ENCODE measurements at places on chromosomes 6 and 20. TPM values are rescaled to one million over a fixed set of nuclear protein-coding genes. Genes with fewer than 3 reads are reported as not detected.
A peak's percentile ranks its signal among the peaks of the same experiment; 100 is the strongest.

DNA sequence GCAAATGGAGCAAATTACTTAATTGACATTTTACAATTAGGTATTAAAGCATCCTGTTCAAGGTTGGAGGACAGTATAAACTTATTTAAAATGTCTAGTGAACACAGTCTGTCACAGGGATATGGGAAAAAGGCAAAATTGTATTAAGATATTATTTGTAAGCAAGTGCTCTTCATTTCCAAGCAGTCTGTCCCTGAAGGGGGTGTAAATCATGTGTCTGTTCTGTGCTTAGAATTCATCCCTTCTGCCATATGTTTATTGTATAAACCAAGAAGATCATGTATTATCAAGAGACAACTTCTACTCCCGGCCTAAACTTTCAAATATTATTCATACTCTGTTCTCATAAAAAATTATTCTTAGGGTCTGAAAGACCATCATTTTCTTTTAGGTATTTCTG, 144.8 kb downstream of the BCKDHB start:
- no peak for DNase-seq

GRCh38 chr6:135062735-135063134, 8.1 kb upstream of the HBS1L start:
- no peak for DNase-seq

PTCRA gene
- not detected for total RNA-seq

- DNase-seq, result no peak
Measured at GRCh38 chr6:1820165-1820564, 210.4 kb downstream of the FOXC1 start.

DNA sequence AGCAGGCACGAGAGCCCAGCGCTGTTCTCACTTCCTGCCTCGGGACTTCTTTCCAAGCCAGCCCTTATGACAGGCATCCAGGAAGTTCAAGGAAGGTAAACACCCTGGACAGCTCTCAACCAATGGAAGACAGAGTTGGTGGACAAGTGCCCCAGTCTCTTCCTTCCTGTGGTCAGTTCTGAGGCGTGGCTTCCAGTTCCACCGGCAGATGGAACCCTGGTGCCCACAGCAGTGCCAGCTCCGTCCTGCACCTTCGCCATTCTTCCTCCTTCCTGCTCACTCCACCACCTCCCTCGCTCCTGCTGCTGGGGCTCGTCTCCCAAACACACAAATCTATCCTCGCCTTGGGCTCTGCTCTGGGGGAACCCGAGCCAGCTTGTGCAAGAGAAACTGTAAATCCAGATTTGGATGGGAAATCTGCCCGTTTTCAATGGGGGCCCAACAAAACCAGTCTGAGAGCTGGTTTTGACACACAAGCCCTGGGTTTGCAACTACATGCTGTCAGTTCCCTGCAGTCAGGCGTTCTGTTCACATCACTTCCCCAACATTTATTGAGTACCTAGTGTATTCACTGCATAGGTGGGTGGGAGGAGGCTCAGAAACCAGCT, 162.7 kb downstream of the GRM4 start:
- no peak for DNase-seq

GRCh38 chr6:34145161-34146020, 496 bp downstream of the GRM4 start:
- DNase-seq, result peak; percentile 10

DNA sequence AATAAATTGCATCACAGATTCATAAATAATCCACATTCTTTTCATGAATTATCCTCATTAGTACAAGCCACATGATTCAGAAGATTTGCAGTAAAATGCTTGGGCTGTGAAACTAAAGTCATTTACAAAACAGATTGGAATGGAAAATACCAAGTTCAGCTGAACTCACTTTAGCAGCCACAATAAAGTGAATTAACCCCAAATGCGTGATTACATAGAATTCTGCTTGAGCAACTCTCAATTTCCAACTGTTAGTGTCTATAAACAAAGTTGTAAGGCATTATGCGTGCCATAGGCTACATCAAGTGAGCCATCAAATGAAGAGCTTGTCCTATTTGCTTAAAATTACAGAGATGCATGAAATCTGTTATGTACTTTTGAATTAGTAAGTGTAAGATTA, 60.4 kb upstream of the GFRAL start:
- DNase-seq, result no peak

GRCh38 chr6:88636871-88637270, 326.5 kb downstream of the RNGTT start:
- no peak for DNase-seq

PM20D2 gene
- total RNA-seq, result 18.7 TPM

VSTM2L gene
- not detected for total RNA-seq

MMS22L gene
- 32.0 TPM for total RNA-seq

CYP39A1 gene
- not detected for total RNA-seq

DNA sequence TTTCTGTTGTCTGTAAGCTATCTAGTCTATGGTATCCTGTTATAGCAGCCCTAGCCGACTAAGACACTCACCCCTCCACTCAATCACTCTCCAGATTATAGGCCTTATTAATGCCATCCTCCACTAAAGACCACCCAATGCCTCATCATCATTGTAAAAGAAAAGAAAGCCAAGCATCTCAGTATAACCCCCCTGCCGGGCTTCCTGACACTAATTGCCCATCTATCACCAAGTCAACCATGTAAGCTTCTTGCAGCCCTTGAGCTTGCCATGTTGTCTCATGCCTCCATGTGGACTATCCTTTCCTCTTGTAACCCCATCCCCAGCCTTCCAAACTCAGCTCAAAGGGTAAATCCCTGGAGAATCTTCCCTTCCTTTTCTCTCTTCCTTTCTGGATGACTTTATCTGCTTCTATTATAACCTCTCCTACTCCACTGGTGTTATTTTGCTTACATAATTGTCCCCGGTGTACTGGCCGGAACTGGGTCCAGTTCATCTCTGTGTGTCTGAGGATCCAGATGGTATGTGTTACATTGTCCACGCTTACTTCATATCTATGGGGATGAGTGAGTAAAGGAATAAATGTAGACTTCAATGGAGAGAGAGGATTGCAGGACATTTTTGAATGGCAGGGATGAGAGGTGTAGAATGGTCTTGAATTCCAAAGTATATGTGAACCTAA, 202.9 kb upstream of the SOX4 start:
- no peak for DNase-seq

DNA sequence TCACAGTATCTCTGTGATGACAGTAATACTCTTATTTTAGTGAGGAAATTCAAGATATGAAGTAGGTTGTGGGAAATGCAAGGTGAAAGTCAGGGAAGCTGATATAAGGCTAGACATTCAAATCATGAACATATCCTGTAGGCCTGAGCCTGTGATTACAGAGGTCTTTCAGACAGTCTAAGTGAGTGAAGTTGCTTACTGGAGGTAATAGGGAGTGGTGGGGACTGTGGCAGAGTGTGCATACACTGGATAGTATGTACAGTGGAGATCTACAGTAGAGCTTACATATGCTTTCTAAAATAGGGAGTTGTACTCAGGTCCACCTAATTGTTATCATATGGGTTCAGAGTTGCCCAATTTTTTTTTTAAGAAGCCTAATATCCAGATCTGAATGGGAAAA, 3.1 kb downstream of the DHX35 start:
- DNase-seq, result no peak

DNA sequence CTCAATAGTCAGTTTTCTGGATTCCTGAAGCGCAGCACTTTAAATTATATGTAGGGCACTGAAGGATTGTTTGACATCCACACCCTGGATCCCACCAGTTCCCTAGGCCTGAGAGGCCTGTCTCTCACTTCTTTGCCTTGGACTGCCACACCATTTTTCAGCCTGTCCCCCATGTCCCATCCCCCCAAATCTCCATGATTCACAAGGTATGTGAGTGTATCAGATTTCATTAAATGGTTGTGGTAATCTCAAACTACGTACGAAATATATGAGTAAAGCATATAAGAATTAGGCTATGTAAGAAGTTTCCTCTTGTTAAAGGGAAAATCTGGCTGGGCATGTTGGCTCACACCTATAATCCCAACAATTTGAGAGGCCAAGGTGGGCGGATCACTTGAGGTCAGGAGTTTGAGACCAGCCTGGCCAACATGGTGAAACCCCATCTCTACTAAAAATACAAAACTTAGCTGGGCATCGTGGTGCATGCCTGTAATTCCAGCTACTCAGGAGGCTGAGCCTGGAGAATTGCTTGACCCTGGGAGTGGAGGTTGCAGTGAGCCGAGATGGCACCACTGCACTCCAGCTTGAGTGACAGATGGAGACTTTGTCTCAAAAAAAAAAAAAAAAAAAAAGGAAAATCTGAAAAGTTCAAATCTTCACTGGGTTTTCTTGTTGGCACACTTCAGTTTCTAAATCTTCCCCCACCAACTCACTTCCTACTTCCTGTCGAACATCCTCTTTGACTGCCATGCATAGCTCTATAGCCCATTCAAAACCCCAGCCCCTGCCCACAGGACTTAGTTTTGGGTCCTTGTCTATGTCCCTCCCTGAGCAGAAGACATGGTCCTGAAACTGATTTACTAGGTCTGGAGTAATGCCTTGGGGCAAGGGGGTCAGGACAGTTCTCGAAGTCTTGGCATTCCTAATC, 97.3 kb upstream of the SHLD1 start:
- DNase-seq, result no peak

GRCh38 chr6:139857143-139857542, 482.7 kb upstream of the CITED2 start:
- no peak for DNase-seq

DDO gene
- not detected for total RNA-seq

DNA sequence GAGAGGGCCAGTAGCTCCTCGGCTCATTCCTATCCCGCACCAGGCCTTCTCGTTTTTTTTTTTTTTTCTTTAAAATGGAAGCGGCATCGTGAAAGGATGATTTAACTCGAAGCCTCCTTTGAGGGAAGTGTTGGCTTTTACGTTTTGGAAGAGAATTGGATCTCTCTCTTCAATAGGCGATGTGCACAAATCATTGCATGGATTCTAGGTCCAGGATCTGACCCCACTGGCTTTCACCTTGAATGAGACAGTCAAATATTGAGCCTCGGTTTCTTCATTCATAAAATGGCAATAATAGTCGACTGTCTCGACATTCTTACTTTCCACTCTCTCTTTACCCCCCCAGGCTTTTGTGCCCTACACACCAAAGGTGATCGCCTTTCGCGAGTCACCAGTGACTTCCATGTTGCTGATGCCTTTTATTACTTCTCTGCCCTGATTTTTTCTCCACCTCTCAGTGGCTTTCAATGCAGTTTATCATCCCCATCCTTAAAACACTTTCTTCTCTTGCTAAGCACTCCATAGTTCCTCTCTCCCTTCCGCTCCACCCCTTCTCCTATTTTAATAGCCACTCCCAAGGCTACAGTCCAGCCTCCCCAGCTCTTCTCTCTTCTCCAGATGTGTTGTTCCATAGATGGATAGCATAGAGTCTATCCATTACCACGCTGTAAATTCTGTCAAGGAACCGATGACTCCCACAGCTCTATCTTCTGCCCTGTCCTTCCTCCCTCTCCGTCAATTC, 473 bp upstream of the DTNBP1 start:
- no peak for DNase-seq

DNA sequence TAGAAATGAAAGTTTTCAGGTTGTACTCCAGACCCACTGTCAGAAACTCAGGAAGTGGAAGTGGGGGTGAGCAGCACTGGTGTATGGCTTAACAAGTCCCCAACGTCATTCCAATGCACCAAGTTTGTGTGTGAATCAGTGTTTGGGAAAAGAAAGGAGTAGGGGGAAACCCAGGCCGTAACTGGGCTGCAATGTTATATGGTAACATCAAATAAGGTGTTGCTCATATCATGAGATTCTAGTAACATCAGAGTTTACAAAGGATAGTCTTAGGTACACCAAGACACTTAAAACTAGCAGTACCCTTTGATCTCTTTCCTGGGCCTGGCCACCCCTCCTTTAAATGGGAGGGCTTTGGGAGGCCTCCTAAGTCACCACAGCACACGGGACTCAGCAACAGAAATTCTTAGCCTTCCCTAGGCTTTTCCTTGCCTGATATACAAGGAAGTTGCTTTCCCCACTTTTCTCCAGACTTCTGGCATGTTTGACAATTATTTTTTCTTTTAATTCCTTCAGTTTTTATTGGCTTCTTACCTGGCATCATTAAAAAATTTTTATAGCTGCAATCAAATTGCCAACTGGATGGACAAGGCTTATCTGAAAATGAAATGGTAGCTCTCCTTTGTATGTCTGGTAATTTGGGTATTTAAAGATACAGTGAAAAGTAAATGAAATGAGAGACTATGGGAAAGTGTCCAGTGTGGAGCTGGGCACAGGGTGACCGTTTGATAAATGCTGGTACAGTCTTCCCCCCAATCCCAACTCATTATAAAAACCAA, 15.1 kb downstream of the E2F3 start:
- DNase-seq, result no peak

GRCh38 chr6:130132286-130132701, 90.5 kb downstream of the SAMD3 start:
- peak; percentile 82 for DNase-seq

DNA sequence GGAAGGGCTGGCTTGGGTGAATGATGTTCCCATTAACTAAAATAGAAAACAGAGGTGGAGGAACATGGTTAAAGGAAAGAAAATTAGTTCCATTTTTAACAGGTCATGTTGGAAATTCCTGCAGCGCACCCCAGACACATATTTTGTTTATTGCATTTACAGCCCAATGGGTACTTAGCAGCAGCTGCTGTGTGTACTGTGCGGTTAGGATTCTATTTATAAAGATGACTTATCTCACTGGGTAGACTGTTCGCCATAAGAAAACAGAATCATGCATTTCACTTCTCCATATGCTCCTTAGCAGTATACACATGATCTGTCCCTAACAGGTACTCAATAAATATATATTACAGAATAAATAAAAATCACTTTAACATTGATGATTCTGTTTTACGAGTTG, 135.8 kb downstream of the SLC35F1 start:
- no peak for DNase-seq

GRCh38 chr6:37646986-37647764, 50.5 kb downstream of the MDGA1 start:
- DNase-seq, result no peak

DNA sequence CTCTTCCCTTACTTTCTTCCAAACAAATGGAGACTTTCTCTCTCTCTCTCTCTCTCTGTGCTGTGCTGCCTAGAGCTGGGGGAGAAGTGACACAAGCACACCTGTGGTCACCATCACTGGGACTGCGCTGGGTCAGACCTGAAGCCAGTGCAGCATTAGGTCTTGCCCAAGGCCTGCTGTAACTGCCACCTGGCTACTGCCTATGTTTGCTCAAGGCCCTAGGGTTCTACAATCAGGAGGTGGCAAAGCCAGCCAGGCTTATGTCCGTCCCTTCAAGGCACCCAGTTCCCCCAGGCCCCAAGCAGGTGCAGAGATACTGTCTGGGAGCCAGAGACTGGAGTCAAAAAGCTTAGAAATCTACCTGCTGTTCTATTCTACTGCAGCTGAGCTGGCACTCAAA, 49.4 kb upstream of the TOP1 start:
- no peak for DNase-seq

- no peak for DNase-seq
Measured at GRCh38 chr6:109429496-109429895, 10.9 kb downstream of the PPIL6 start.

TREM1 gene
- not detected for total RNA-seq

SMOC2 gene
- not detected for total RNA-seq

All from CD8-positive, alpha-beta memory T cell (primary cell).